Right lobe of liver (tissue), 6 donors: ENCODE measurements at places on chromosomes 4 and X. TPM values are rescaled to one million over a fixed set of nuclear protein-coding genes. Genes with fewer than 3 reads are reported as not detected.

- no peak for DNase-seq
Measured at GRCh38 chrX:386239-386767, 404 bp downstream of the PPP2R3B start.

DNA sequence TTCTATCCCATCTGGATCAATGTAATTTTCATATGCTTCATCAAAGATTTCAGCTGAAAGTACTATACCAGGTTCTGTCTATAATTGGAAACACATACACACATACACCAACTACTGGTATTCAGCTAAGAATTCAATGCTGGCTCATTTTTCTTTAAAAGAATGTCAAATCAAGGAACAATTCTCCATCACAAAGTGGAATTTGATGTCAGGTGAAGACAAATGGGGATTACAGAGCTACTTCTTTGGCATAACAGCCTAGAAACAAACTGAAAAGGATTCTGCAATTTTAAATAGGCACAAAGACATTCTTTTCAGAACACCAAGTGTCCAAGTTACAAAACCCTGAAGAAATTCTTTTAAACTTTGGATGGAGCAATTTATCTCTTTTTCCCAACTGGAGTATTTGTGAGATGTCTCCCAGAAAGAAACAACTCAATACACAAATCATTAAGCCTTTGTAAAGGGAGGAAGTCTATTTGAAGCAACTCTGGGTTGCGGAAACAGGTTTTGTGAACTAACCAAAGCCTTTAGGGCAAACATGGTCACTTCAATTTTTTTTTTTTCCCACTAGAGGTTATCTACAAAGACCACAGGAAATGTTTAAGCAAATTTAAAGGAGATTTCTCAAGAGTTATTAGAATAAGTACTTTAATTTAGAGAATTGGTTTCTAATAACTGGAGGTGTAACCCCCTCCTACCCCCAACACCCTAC, 1.9 kb upstream of the FAM9C start:
- DNase-seq, result no peak

DNA sequence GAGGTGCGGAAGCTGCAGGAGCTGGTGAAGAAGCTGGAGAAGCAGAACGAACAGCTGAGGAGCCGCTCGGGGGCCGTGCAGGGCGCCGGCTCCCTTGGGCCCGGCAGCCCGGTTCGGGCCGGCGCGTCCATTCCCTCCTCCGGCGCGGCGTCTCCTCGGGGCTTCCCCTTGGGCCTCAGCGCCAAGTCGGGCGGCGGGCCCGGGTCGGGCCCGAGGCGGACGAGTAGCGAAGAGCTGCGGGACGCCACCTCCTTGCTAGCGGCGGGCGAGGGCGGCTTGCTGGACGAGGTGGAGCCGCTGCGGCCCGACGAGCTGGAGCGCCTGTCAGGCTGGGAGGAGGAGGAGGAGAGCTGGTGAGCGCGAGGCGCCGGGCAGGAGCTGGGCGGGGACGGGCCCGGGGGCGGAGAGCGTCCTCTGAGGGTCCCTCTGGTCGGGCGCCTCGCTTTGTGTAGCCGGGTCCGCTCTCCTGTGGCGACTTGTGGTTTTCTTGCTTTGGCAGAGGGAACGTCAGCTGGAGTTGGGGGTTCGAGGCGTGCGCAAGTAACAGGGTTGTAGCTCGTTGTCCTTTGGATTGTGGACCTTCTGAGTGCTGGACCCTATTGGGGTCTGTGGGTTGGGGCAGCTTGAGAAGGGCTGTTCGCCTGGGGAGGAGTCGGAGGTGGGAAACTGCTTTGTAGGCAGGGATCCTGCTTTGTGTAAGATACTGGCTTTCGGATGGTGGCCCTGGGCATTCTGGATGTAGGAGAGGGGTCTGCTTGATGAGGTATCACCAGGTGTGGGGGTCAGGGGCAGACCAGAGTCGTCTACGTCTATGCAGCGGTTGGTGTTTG, 662 bp downstream of the SLAIN2 start:
- DNase-seq, result peak; percentile 76

The GPR173 gene
- 0.23 TPM for total RNA-seq

The LNX1 gene
- 4.7 TPM for total RNA-seq

The PCSK1N gene
- total RNA-seq, result not detected
